ENCODE measurements at places on chromosomes 7 and 10.

- no peak for DNase-seq
These were observed 28.0 kb upstream of the DIP2C start for GRCh38 chr10:717458-717857.

GRCh38 chr7:21373031-21373430, 54.9 kb upstream of the SP4 start:
- DNase-seq: no peak

GRCh38 chr10:525565-526315, 163.7 kb downstream of the DIP2C start:
- no peak for DNase-seq

DNA sequence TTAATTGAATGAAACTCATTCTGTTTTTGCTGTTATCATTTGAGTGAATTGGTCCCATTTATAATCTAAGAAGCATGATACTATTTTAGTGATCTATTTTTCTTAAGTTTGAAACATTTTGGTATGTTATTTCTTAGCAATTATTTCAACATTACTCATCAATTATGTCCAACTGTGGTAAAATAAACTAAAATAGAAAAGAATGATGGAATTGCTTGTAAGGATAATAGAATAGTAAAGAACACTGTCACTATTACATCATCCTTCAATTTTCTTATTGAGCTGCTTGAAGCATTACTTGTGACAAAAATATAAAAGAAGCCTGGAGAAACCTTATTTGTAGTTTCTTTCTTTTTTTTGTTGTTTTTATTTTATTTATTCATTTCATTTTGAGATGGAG, 42.4 kb downstream of the ZNF487 start:
- no peak for DNase-seq

DNA sequence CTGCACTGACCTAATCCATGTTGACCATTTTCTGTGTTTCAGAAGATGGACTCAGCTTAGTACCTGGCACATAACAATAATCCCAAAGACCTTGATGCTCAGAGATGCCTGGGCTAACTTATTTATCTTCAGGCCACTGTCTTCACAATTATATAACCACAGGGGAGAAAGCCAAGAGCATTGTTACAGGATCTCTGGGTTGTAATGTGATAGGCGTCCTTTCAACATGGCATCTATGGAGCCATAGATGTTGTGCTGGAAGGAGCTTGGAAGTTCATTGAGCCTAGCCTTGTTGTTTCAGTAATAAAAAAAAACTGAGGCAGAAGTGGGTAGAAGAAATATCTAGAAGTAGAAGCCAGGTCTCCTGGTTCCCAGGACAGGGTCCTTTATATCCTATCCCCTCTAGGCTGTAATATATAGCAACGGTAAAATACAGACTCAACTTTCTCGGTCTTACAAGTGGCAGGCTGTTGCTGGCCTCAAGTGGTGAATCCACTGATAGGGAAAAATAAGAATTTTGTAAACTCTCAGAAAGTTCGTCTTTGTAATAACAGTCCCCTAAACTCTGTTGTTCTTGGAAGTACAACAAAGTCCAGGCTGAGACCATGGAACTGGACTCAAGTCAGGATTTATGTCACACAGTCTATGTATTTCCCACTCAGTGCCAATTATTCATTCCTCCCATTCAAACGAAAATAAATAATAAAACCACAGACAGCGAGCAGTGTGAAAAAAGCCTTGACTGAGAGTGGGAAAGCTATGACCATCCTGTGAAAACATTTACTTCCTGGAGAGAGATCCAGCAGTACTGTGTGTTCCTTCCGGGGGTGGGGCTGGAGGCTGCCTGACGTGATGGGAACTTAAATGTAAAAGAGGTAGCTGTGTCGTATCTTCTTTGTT, 277.6 kb downstream of the REEP3 start:
- DNase-seq: no peak

- DNase-seq: no peak
These were observed 25.7 kb downstream of the ZNF503 start for GRCh38 chr10:75375838-75376237.

- no peak for DNase-seq
These were observed 218.4 kb upstream of the ZNF32 start for GRCh38 chr10:43867113-43867512.

DNA sequence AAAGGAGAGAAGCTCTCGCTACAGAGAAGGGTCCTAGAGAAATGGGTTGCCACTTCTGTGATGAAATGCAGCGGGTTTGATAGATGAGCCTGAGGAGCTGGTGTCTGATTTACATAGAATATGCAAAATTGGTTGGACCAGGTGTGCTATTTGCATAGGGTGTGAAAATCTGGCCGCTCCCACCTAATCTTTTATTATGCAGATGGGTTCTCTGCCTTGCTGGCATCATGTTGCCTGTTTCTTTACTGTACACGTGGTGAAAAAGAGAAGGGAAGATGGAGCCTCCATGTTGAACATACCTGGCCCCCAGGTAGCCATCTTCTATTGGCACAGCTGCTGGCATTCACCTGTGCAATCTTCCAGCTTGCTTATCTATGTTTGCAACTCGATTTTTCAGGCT, 212.2 kb downstream of the ANKRD7 start:
- DNase-seq: no peak

DNA sequence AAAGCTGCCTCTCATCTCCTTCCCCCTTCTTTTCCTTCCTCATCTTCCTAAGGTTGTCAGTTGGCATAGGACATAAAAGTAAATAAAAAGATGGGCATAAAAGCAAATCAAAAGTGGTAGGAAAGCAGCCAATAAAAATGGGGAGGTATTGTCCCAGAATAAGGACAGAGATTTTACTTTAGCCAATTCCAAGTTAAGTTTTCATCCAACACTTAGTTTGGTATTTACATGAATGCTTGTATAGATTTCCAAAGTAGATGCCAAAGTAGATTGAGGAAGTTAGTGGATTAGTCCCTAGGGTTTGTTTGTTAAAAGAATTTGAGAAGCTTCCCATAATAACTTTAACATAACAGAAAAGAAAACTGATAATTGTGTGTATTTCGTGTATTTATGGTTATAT, 33.7 kb downstream of the HDAC9 start:
- no peak for DNase-seq
